ENCODE measurements at places on chromosomes 3 and 15.

- DNase-seq, result no peak
These were observed 188.8 kb downstream of the FEZF2 start for GRCh38 chr3:62184559-62184958.

- DNase-seq, result no peak
These were observed 203.9 kb downstream of the NR1D2 start for GRCh38 chr3:24149032-24149431.

- no peak for DNase-seq
These were observed 21.4 kb downstream of the CCR1 start for GRCh38 chr3:46186471-46187340.

DNA sequence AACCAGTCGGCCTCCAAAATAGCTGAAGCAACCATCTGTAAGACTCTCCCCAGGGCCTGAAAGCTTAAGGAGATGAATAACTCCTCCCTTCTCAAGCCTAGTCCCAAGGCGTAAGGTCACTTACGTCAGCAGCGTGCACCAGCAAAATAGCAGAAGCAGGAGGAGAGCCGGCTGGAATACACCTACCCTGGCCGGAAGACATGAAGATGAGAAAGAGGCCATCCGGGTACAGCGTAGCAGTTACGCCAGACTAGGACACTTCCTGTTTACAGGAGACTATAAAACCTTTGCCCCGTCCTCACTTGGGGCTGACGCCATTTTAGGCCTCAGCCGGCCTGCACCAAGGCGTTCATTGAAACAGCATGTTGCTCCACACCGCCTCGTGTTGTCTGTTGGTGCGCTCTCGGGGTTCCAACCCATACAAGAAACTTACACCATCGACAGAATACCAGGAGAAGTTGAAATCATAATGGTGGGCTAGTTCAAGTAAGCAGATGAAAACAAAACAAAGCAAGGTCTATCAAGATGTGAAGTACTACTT is 2.5 kb downstream of the CFAP92 start:
- DNase-seq, result no peak

- DNase-seq, result peak; percentile 12
These were observed 52.6 kb downstream of the IQCH start for GRCh38 chr15:67307156-67307555.

DNA sequence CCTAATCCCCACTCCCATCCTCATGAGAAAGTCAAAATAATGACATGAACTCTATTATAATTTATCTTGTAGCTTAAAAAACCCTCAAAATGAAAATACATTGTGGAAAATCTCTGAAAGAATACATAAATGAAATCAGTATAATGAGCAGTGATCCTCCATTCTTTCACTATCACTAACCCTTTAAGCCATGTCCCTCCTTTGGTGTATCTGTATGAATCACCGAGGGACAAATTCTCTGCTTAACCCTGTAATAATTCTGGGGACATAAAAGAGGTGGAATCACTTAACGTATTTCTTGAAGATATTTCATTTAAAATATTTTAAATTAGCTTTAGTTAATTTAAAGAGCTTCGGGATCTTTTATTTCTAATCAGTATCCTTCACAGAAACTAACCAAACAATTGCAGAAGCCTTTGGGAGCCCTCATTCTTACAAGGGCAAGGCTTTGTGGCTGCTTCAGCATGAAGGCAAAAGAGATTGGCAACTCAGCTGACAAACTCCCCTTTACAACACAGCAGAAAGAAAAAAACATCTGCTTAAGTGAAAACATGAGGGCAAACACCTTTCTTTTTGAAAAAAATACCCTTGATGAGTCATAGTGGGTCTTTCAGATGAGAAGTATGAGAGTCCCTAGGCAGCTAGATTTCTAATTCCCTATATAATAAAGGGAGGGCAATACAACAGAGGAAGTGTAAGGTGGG is 44.0 kb upstream of the ALCAM start:
- DNase-seq, result no peak

DNA sequence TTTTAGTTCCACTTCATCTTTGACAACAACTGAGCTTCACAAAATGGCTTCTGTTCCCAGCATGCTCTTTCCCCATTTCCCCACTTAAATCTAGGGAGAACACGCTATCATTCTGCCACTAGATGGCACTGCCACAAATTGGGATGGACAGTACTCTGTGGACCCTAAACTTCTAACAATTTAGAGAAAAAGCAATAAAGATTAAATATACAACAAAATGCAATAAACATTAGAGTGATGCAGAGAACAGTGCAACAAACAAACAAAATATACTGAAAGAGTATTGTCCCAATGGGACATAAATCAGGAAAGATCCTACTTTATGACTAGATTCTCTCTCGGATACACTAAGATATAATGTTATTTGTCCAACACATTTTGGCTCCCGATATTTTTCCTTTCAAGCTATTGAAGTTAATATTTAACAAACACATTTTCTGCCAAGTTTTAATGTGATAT is 169.7 kb upstream of the TMCO5A start:
- peak; percentile 4 for DNase-seq

GRCh38 chr3:141303481-141304223 is 64.7 kb upstream of the ZBTB38 start:
- peak; percentile 42 for DNase-seq

GRCh38 chr3:47731061-47731460 is 50.6 kb downstream of the SMARCC1 start:
- DNase-seq, result no peak

- DNase-seq, result no peak
These were observed 22.6 kb upstream of the CSPG5 start for GRCh38 chr3:47601281-47601680.

GRCh38 chr3:177282119-177282655 is 84.9 kb upstream of the TBL1XR1 start:
- DNase-seq, result no peak

- peak; percentile 45 for DNase-seq
These were observed 12.3 kb upstream of the PCSK6 start for GRCh38 chr15:101501703-101502373.

GRCh38 chr15:74121039-74121438 is 9.3 kb upstream of the ISLR2 start:
- no peak for DNase-seq

DNA sequence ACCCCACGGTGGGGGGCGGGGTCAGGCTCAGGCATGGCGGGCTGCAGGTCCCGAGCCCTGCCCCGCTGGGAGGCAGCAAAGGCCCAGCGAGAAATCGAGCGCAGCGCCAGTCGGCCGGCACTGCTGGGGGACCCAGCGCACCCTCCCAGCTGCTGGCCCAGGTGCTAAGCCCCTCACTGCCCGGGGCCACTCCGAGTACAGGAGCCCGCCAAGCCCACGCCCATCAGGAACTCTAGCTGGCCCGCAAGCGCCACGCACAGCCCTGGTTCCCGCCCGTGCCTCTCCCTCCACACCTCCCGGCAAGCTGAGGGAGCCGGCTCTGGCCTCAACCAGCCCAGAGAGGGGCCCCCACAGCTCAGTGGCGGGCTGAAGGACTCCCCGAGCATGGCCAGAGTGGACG is 29.2 kb downstream of the SCAPER start:
- DNase-seq, result no peak

GRCh38 chr3:59600631-59601030 is 550.8 kb upstream of the CFAP20DC start:
- no peak for DNase-seq

- no peak for DNase-seq
These were observed 414.5 kb upstream of the MDFIC2 start for GRCh38 chr3:70726961-70727360.

DNA sequence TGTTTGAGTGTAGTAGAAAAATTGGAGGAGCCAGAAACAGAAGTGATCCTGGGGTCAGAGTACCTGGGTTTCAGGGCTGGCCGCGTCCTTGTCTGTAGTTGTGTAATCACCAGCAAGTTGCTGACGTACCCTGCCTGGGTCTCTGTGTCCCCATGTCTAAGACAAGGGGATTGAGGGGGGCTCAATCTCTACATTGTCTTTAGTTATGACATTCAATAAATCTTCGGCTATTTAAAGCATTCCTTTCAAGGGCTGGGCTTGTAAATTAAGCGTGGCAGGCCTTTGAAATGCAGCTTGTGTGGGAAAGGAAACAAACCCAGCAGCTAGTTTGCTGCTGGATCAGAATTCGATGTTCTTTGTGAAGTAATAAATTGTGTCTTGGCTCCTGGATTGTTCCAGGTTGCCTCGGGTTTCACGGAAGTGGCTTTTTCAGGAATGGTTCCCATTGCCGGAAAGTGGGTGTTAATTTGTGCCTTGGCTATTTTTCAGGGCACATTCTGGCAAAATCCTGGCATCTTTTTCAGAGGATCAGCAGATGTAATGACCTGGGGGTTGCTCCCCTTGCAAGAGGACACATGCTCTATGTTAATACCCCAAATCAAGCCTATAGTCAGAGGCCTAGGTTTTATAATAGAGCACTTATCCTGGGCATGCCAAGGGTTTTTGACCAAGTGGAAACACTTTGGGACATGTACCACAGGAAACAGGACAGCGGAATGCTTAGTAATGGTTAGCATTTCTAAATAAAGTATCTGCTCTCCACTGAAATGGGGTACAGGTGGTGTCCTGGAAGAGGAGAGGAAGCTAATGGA is 294.8 kb upstream of the NR2E3 start:
- DNase-seq, result no peak

DNA sequence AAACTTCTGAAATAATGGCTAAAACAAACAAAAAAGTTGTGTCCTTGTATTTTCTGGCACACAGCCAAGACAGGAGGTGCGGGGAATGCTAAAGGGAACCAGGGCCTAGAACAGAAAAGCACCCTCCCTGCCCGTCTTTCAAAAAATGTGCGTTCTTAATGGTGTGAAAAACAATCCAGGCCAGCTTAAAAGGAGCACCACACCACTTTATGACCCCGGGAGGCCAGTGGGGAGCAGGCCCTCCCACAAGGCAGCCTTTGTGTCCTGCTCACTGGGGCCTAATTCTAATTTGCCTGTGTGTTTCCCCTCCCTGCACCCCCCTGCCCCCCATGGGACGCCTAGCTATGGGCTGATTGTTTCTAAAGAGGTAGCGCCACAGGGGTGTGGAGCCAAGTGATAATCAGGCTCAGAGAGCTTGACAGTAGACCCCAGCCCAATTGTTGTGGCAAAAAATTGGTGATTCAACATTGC is 181.4 kb downstream of the GREM1 start:
- no peak for DNase-seq

DNA sequence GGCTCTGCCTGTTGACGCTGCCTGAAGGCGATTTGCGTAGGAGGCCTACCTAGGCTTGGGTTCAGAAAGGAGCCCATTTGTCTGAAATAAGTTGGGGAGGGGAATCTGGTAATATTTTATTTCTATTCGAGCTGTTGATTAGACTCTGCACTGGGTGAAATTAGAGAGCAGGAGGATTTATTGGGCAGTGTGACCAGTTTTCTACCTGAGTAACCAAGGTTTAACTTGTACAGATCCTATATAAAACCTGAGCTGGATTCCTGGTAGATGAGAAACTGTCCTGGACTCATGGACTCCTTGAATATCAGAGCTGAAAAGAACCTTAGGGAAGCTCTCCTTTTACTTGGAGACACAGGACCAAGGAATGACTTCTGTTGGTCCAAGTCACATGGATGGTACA is 19.6 kb upstream of the GPR156 start:
- DNase-seq, result no peak

- DNase-seq, result no peak
These were observed 60.2 kb upstream of the ACP3 start for GRCh38 chr3:132256989-132257388.

GRCh38 chr15:83372434-83372891 is 74.7 kb upstream of the SH3GL3 start:
- DNase-seq, result no peak

GRCh38 chr3:134777341-134777740 is 17.7 kb upstream of the EPHB1 start:
- DNase-seq, result no peak

GRCh38 chr15:60339236-60339635 is 58.5 kb downstream of the ANXA2 start:
- DNase-seq, result no peak

GRCh38 chr3:9468460-9468859 is 71.0 kb downstream of the SETD5 start:
- peak; percentile 7 for DNase-seq

DNA sequence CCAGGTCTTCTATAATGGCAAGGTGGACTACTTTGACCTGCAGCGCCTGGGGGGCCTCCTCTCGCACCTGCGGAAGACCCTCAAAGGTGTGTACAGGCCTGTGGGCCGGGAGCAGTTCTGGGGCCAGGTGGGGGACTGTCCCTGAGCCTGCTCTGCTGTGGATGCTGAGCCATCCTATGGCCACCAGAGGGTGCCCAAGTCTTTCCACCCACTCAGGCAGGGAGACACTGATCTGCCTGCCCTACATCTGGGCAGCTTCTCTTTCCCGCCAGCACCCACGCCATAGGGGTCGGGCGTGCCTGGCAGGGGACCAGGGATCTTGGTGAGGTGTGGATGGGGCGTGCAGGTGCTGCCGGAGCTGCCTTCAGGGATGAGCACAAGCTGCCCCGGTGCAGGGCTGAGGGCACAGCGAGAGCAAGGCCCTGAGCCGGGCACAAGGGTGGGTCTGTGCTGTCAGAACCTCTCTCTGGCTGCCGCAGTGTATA is 14.1 kb downstream of the RNF123 start:
- peak; percentile 70 for DNase-seq

DNA sequence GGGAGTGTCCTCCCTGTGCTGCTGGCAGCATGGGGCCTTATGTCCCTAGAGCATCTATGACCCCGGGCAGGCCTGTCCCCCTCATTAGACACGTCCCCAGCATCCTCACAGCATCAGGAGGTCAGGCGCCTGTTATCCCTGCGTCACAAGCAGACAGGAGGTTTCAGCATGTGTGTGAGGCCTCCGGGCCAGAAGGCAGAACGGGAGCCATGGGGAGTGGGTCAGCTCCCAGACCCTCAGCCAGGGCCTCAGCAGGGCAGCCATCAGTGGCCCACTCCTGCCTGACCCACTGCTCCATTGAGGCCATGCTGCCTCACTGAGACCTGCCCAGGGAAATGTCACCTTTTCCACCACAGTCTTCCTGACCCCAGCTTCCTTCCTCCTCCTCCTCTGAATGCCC is 71.6 kb downstream of the DNAJB8 start:
- no peak for DNase-seq

DNA sequence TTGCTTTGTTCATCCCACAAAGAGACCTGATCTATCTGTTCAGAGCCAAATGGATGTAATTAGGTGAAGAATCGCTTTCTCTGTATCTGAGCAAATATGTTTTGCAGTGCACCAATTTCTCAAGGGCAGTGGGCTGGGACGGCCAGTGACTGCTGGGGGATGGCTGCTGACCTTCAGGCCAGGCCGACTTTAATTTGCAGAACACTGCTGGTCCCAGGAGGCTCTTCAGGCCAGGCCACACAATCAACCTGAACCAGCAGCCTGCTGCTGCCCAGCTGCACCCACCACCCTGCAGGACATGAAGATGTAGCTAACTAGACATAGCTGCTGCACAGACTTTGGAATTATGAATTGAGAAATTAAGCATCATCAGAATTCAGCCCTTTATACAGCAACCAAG is 194.4 kb upstream of the ONECUT1 start:
- DNase-seq, result no peak

GRCh38 chr15:95281470-95281869 is 1049.0 kb upstream of the NR2F2 start:
- no peak for DNase-seq

Data from activated naive CD4-positive, alpha-beta T cell treated with Interleukin-2 at 50 U/mL for 16 hours (primary cell).